ENCODE measurements at places on chromosomes 2 and 18. TPM values are rescaled to one million over a fixed set of nuclear protein-coding genes. Genes with fewer than 3 reads are reported as not detected.

CELF4 gene
- not detected for total RNA-seq

BMP10 gene
- not detected for total RNA-seq

DNA sequence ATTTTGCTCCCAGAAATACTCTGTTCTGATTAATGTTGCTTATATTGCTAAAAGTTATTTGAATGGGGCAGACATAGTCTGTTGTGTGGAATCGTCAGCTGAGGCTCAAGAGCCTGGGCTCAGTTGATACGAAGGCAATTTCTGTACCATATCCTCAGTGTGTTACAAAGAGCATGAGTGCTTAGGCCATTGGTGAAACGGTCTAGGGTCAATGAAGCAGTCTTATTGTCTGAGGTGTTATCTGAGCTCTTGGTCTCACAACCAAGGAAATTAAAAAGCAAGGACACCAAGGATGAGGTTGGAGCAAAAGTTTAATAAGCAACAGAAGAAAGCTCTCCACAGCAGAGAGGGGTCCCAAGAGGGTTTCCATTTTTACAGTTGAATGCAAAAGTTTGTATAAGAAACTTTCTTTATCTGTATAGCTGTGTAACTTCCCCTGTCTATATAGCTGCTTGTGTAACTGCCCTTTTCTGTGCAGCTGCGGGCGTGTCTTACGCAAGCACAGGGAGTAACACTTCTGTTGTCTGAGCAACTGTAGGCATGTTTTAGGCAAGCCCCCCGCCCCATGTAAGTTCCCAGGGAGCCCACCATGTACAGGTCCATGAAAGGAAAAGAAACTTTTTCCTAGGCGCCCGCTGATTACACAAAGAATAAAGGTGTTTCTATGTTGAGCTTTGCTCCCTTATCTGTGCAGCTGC is 40.6 kb upstream of the DSC1 start:
- DNase-seq, result no peak

- no peak for DNase-seq
Observed at GRCh38 chr2:61714210-61714609, 139.7 kb downstream of the FAM161A start.

DNA sequence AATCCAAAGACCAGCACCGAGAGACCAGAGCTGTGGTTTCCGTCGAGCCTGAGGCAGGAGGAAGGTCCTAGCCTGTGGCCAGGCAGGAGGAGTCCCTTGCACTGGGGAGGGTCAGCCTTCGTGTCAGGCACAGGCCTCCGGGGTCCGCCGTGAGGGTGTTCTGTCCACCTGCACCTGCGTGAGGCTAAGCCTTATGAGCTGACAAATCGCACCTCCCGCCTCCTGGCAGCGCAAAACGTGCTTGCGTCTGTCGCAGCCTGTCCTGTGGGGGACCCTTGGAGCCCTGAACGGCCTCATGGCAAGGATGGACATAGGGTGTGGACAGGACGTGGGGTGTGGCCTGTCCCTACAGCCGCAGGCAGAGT is 73.3 kb downstream of the KCNG2 start:
- DNase-seq, result no peak
